Stimulated activated CD8-positive, alpha-beta memory T cell treated with anti-CD3 and anti-CD28 coated beads, Interleukin-2, amount 100 ng/mL, for 1 hour (primary cell): ENCODE measurements at places on chromosomes 4 and X.

GRCh38 chr4:105305019-105305836, 158.6 kb downstream of the TET2 start:
- DNase-seq = no peak

DNA sequence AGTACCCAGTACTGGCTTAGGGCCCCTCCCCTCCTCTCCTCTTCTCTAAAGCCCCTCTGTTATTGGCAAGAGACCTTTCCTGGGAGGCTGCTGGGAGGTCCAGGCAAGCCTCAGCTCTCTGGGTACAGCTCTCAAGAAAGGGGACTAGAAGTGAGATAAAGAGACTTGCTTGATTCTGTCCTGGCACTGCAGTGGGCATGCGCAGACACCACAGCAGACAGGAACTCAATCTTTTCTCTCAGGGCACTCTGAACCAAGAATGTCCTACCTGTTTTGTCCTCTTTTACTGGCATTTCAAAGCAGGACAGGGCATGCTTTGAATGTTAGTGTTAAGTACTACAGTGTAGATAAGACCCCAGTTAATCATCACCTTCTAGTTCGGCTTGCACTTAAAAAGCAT, 74.9 kb downstream of the NYX start:
- no peak for DNase-seq

DNA sequence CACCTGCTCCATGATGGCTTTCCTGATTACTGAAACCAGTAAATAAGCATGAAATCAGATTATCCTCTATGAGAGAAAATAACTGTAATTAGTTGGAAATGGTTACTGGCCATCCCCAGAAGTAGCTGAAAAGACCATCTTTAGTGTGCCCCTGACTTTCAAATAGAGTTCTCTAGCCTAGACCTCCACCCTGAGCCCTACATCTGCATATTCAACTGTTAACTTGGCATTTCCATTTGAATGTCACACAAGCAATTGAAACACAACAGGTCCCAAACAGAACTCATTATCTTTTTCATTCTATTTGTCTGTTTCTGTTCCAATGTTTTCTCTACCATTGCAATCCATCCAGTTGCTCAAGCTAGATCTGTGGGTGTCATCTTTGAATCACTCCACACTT, 952.3 kb downstream of the RPA4 start:
- no peak for DNase-seq

GRCh38 chrX:13372203-13372980, 52.5 kb upstream of the ATXN3L start:
- DNase-seq = no peak

- DNase-seq = no peak
These were observed 289.7 kb downstream of the DKK2 start for GRCh38 chr4:106746451-106746850.

DNA sequence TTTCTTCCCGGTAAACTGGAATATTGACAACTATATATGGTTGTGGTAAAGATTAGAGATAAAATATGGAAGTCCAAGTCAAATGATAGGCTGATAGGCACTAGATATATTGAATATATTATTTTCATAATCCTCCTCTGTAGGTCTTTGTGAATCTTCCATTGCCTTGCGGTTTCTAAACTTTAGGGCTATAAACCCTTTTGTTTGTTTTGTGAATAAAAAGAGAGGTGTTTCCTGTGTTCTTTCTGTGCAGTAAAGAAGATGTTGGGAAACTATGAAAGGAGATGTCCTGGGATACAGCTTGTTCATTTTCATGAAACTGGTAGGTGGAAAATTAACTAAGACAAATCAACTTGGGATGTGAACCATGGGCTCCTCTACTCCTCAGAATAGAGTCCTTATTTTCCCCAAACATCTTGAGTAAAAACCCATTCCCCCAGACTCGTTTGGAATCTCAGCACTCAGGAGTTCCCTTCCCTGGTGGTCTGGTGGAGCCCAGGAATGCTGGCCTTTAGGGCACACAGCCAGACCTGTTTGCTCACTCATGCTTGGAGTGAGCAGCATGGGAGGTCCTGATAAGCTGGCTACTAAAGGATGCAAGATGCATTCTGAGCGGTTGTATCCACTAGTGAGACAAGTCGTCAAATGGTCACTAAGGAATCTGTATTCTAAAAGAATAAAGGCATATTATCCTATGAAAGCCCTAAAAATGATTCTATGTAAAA, 22.2 kb downstream of the PRDM8 start:
- DNase-seq = no peak

DNA sequence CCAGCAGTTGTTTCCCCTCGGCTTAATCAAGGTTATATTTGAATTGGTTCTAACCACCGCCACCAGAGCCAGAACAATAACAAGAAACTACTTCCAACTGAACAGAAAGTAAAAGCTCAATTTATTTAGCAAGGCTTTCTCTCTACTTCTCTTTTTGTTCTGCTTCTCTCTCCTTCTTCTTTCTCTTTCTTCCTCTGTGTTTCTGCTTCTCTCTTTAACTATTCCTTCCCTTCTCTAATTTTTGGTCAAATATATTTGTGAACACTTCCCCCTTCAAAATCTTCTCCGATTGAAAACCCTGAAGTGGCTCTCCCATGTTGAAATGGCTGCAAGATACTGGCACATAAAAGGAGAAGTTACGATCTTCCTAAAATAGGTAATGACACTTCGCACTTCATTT, 1195.9 kb upstream of the PRKX start:
- DNase-seq = no peak

DNA sequence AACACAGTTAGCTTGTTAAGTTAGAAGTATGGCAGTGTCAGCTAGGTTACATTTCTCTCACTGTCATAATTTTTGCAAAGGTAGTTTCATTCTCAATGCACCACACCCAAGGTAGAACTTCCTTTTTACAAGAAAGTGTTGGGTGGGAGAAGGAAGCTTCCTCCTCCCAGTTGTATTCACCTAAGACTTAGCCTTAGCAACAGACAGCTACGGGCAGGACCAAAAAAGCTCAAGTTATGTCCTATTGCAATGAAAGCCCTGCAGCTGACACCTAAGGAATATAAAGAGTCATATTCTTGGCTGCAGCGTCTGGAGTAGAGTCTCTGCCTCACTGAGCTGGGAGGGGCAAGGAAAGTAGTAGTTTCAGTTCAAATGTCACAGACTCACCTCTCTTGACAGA, 25.1 kb upstream of the PRDM8 start:
- DNase-seq = no peak

GRCh38 chrX:129772796-129773431, 6.8 kb upstream of the SASH3 start:
- no peak for DNase-seq

- DNase-seq = no peak
These were observed 61.4 kb upstream of the ZCCHC13 start for GRCh38 chrX:74242484-74243138.

- no peak for DNase-seq
These were observed 131.6 kb downstream of the PDS5A start for GRCh38 chr4:39846120-39846519.

GRCh38 chr4:102640669-102641068, 120.1 kb downstream of the MANBA start:
- no peak for DNase-seq

DNA sequence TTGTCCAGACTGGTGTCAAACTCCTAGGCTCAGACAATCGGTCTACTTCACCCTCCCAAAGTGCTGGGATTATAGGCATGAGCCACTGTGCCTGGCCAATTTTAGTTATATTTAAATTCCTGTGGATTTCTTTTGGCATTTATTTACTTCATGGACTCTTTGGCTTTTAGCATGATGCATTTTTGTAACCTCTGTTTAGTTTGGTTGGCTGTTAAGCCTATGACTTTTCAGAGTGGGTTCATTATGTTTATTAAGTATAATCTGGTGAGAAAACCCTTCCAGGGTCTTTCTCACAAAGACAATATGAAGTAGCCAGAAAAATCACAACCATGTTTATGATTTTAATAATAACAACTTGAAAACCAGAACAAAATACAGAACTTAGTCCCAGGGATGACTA, 49.4 kb downstream of the USP38 start:
- DNase-seq = no peak

DNA sequence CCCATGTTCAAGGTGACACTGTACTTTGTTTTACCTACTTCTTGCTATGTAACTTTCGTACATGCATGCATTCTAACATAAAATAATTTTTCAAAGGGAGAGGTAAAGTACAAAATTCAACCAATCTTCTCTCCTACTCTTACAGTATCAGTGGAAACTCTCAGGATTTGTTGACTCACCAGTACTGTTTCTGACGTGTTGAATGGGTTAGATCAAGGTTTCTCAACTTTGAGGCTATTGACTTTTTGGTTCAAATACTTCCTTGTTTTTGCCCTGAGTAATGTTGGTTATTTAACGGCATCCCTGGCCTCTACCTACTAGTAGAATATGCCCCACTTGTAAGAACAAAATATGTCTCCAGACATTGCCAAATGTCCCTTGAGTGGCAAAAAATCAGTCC, 94.6 kb upstream of the SMAD1 start:
- no peak for DNase-seq

DNA sequence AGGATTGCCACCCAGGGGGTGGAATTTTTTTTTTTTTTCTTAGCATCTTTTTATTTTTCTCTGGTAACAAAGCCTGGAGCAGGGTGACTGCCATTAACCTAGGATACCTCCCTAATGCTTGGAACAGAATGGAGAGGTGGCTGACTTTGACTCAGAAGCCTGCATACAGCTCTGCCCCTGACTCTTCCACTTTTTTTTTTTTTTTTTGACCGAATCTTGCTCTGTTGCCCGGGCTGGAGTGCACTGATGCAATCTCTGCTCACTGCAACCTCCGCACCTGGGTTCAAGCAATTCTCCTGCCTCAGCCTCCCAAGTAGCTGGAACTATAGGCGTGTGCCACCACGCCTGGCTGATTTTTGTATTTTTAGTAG, 341 bp upstream of the SLC2A9 start:
- no peak for DNase-seq

DNA sequence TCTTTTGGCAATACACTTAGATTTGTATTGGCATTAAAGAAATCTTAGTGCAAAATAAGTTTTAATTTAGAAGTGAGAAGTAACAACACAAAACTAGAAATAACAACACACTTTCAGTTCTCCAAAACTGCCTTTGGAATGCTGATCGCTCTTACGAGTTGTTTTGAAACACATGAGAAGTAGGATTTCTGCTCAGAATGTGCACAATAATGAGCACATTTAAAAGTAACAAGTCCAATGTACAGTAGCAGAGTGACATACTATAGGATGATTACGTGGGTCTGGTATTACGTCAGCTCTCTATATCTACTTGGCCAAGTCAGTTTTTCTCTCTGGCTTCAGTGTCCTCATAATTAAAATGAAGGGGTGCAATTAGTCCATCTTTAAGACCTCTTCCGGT, 164.8 kb downstream of the CHM start:
- no peak for DNase-seq

GRCh38 chrX:94742772-94743171, 1068.8 kb downstream of the FAM133A start:
- no peak for DNase-seq

GRCh38 chr4:6891436-6892170, 18.0 kb upstream of the TBC1D14 start:
- DNase-seq = no peak

GRCh38 chrX:17374619-17375366, at the start of gene NHS:
NHS (plus strand) TSS chrX:17375200; CDS start chrX:17375758, 558 bp downstream.
- DNase-seq = no peak

- no peak for DNase-seq
These were observed 19.4 kb upstream of the SLC25A6 start for GRCh38 chrX:1411326-1411725.

- DNase-seq = no peak
These were observed 98.9 kb downstream of the MFAP3L start for GRCh38 chr4:169927280-169927679.

DNA sequence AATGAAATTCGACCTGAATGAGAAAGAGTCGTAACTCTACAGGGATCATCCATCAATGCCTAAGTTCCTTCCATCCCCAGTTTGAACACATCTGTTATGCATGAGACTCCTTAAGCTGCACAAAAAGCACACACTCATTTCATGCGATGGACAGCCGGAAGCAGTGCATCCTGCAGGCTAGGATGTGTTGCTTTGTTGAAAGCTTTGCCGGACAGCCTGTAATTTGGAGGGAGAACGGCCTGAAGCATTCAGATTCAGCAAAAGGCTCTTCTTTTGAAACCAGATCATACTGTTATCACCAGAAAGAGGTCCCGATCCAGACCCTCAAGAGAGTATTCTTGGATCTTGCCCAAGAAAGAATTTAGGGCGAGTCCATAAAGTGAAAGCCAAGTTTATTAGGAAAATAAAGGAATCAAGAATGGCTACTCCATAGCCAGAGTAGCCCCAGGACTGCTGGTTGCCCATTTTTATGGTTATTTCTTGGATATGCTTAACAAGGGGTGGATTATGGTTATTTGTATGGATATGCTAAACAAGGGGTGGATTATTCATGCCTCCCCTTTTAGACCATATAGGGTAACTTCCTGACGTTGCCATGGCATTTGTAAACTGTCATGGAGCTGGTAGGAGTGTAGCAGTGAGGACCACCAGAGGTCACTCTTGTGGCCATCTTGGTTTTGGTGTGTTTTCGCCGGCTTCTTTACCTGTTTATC, 48.1 kb upstream of the DHRSX start:
- no peak for DNase-seq

- DNase-seq = no peak
These were observed 172.9 kb downstream of the PRDM5 start for GRCh38 chr4:120749445-120750151.

DNA sequence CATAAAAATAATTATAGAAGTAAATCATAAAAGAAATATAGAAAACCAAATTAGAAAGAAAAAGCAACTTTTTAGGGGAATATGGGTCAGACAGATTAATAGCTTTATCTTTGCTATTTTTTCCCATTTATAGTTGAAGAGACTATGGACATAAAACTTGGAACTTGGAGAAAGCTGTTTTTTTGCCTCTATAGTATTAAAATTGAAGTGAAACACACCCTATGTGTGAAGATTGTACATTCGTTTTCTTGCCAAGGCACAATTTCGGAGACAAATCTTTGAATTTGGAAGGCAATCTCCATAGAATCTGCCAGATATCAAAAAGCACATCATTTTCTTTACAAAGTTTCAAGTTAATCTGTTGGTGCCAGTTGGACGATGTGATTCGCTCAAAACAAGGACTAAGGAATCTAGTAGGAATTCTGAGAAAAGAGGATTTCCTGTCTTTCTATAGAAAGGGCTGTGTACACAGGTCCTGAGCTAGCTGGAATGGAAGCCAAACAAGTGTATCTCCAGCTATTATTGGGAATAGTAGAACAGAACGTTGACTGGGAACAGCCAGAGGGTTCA, 156.3 kb downstream of the SLC7A11 start:
- no peak for DNase-seq

DNA sequence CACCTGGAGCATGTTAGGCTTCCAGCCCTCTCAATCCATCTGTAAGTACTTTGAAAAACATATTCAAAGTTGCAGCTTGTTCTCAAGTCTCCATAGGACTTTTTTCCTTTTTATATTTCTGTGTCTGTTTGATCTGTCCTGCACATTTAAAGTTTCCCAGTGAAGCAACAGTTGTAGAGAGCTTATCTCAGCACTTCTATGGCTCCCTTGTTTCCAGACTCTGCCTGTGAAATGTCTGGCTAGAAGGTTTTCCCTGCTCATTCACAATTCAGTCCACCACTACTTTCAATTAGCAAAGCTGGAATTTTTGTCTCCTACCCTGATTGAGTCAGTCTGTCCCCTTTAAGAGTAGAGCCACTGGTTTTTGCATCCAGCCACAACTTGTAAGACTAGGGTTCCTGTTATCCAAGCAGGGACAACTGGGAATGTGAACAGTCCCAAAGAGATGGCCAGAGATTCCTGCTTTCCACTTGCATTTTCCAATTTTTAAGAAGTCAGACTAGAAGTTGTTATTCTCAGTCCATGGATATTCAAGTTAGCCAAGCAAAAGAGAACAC, 116.1 kb downstream of the GASK1B start:
- no peak for DNase-seq
